Left cardiac atrium (tissue), 4 donors: ENCODE measurements at places on chromosomes 7 and 10. TPM values are rescaled to one million over a fixed set of nuclear protein-coding genes. Genes with fewer than 3 reads are reported as not detected.

DNA sequence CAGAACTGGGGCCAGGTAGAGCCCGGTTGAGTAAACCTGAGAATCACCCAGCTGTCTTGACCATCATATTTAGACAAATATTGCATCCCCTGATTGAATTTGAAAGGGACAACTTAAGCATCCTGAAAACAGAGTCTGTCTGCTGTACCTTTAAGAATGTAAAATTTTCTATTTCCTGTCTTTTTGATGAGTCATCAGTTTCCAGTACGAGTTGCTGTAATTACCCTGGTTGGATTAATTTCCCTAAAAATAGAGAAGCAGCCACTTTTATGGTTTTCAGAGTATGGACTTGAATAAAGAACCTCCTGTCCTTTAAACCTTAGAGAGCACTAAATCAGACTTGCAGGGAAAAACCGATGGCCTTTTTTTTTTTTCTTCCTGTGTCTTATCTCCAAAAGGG lies 164.6 kb upstream of the SH2B2 start:
- DNase-seq, result no peak

DNA sequence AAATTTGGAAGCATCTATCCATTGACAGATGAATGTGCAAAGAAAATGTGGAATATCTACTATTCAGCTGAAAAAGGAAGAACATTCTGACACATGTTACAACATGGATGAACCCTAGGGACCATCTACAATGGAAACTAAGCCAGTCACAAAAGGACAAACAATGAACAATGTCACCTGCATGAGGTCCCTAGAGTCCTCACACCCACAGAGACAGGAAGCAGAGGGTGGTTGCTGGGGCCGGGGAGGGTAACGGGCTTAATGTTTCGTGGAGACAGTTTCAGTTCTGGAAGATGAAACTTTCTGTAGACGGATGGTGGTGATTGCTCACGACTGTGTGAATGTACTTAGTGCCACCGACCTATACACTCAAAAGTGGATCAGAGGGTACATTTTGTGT lies 282.9 kb downstream of the ADARB2 start:
- no peak for DNase-seq

Gene LRIT1
- not detected for total RNA-seq

Gene ANK3
- total RNA-seq, result 142 TPM

DNA sequence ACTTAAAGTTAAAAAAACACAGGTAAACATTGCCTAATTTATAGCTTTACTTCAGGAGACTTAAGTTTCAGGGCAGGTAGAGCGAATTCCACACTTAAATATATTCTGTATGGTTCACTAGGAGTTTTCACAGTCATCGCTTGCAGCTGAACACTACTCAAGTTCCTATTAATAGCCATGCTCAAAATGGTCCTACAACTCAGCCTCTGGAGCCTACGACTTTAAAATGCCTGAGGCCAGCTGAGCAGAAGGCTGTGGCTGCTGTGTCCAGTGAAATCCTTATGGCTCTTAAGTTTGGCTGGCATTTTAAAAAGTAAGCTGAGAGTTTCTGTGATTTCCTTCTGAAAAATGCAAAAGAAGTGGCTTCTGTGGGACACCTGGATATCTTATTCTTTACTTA lies 105.4 kb upstream of the GLI3 start:
- no peak for DNase-seq
